ENCODE measurements at places on chromosomes 7 and 10.

- DNase-seq: no peak
Observed at GRCh38 chr10:1563028-1563427, 174.3 kb downstream of the ADARB2 start.

GRCh38 chr7:82235713-82236112, 207.9 kb downstream of the CACNA2D1 start:
- DNase-seq: no peak

DNA sequence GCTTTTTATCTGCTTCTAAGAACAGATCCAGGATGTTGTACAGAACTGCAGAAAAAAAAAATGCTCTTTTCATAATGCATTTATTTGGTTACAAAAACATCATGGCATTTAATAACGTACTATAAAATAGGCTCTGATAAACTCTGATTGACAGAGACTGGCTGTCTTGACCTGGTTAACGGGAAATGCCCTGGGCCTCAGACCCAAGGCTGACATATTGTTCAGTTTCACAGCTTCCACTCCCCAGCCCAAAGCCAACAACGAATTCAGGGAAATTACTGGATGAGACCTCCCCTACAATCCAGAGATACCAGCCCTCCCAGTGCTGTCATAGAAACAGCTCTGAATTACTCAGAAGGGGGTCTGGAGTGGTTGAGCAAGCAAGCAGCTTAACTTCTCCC, 260.1 kb downstream of the CREB5 start:
- DNase-seq: no peak

- no peak for DNase-seq
Observed at GRCh38 chr10:78817361-78817760, 251.4 kb upstream of the ZMIZ1 start.

GRCh38 chr10:111203615-111204014, 126.8 kb downstream of the ADRA2A start:
- no peak for DNase-seq

DNA sequence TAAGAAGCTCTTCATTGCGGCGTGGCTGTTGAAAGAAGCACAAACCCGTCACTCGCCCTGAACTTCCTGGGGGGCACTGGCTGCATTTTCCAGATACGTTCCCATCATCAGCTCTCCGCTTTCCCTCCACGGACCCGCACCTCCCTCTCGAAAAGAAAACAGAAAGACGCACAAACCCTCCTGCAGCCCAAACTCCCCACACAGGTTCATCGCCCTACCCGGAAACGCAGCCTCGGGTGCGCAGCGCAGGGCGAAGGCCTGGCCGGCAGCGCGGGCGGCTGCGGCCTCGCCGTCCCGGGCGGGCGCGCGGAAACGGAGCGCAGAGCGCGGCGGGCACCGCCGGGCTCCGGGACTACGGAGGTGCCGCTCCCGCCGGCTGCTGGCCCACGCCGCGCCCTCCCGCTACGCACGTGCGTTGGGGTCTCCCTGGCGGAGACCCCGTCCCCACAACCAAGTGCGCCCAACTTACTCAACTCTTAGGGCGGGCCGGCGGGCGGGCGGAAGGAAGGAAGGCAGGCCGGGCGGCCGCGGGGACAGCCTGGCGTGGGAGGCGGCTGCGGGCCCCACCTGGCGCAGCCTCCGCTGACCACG, 822 bp downstream of the ZNF800 start:
- no peak for DNase-seq

DNA sequence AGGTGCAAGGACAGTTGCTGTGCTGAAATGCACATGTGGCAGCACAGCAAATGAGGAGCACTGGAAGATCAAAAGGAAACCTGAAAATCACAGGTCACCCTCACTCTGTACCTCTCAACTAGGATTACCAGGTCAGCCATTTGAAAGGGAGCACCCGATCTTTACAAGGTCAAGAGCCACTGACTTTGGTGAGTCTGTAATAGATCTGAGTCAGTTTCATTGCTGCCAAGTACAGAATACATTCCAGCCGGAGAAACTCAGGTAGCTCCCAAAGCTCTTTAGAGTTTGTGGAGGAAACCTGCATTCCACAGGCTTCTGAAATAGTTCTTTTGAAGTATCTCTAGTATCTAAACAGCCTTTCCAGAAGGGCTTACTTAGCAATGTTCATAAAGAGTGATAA, 217.5 kb downstream of the SNX13 start:
- DNase-seq: no peak

GRCh38 chr10:58854811-58855210, 321.6 kb upstream of the PHYHIPL start:
- no peak for DNase-seq

- DNase-seq: peak; percentile 91
Observed at GRCh38 chr7:74587435-74588126, 69.9 kb upstream of the GTF2I start.

- no peak for DNase-seq
Observed at GRCh38 chr7:105036217-105037168, 22.5 kb downstream of the KMT2E start.

GRCh38 chr10:121667948-121668313, 69.7 kb upstream of the FGFR2 start:
- DNase-seq: no peak

DNA sequence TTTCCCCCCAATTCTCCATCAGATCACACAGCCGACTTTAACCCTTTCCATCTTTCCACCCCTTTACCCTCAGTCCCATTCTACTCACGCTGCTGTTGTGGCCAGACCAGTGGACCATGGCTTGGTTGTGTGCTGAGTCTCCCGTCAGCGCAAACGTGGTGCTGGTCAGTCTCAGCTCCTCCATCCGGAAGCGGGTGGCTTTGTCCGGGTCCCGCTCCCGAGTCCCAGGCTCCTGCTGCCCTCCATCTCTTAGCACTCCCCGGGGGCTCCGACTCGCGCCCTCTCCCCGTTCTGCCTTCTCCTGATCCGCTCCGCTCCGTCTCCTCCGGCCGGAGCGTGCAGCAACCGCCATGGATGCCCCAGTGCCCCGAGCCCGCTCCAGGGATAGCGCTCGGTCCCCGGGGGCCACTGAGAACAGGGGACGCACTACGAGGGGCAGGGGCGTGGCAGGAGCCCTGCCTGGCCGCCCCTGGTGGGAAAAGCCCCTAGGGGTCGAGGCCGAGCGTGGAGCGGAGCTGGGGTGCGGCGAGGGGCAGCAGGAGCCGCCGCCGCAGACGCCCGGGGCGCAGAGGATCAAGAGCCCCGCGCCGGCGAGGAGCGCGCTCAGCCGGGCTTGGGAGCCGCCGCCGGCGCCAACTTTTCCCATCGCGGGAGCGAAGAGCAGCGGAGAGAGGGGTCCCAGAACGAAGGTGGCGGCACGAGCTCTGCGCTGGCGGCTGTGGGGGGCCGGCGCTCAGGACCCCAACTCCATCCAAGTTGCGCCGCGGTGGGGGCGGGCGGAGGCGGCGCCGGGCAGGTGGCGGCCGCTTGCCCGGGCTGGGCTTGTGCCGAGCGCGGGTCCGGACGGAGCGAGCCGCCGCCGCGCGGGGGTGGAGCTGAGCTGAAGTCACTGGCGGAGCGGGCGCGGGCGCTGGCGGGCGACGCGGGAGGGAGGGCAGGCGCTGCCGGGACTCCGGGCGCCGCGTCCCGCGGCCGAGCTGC, at the start of gene SORCS1:
Gene SORCS1 (minus strand): TSS at position 826 of the 981 bp plus-strand sequence.
- peak; percentile 93 for DNase-seq

DNA sequence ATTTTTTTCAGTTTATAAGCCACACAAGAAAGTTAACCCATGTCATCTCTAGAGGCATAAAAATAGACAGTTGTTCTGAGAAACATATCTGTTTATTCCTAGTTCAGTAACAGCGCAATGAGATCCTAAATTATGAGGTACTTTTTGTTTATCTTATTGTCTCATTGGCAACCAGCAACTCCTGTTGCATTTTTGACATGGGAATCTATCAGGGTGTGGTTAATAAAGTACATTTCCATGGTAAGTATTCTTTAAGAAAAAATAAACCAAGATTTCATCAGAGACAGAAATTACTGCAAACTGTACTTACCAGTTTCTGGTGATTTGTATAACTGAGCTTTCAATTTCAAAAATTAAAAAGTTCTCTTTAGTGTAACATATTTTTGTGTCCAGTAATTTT, 9.0 kb downstream of the FAS start:
- DNase-seq: no peak

DNA sequence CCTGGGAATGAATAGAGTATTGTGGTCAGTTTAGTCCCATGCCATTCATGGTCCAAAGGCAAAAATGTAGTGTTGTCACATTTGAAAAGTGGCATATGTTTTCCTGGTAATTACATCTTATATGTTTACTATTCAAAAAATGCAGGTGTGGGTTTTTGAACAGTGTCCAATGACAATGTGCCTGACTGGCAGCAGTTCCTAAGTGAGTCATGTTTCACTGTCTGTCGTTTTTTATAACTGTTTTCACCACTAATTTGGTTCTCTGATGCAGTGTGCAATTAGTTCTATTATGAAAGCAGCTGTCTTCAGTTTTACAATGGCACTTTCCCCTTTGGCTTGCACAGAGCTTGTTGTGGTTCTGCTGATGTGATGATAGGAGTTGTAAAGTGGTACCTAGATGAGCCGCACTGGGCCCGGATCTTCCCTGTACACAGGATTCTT, 162.3 kb downstream of the SEM1 start:
- no peak for DNase-seq

- DNase-seq: no peak
Observed at GRCh38 chr7:122064971-122065370, 79.1 kb downstream of the AASS start.

- DNase-seq: no peak
Observed at GRCh38 chr10:71770789-71771188, 2.5 kb downstream of the VSIR start.

- no peak for DNase-seq
Observed at GRCh38 chr10:75040576-75040975, 70.9 kb upstream of the SAMD8 start.

- peak; percentile 7 for DNase-seq
Observed at GRCh38 chr7:136386876-136387275, 409.7 kb upstream of the MTPN start.

DNA sequence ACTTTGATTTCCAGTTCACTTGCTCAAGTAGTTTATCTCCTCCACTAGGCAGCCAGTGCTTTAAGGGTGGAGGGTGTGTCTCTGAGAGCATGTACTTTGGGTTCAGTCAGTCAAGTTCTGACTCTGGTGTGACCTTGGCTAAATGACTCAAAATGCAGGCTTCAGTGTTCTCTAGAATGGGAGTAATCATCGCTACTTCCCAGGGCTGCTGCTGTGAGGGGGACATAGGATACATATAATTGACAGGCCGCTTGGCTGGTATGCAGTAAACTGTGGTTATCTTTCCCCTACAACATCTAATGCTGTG, 3.5 kb downstream of the PTPRE start:
- no peak for DNase-seq

GRCh38 chr10:78972160-78972946, 96.4 kb upstream of the ZMIZ1 start:
- DNase-seq: peak; percentile 80

DNA sequence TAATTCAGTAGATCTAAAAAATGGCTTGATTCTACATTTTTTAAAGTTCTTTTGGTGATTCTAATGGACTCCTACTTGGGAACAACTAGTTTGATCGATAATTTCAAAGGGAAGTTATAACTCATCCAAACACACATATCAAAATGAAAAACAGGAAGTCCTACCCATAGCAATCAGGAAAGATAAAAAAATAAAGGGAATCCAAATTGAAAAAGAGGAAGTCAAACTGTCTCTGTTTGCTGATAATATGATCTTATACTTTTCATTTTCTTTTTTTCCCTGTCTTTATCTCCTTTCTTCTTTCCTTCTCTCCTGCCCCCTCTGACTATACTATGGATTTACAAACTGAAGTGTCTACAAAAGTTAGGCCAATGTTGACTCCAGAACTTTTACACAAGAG, 118.8 kb downstream of the IQUB start:
- DNase-seq: no peak

- no peak for DNase-seq
Observed at GRCh38 chr10:6227346-6227745, 24.6 kb downstream of the PFKFB3 start.

- no peak for DNase-seq
Observed at GRCh38 chr10:35194906-35195305, 68.3 kb downstream of the CREM start.

- no peak for DNase-seq
Observed at GRCh38 chr7:1452205-1452604, 7.1 kb downstream of the MICALL2 start.

GRCh38 chr7:34567906-34568305, 90.1 kb upstream of the NPSR1 start:
- DNase-seq: no peak

DNA sequence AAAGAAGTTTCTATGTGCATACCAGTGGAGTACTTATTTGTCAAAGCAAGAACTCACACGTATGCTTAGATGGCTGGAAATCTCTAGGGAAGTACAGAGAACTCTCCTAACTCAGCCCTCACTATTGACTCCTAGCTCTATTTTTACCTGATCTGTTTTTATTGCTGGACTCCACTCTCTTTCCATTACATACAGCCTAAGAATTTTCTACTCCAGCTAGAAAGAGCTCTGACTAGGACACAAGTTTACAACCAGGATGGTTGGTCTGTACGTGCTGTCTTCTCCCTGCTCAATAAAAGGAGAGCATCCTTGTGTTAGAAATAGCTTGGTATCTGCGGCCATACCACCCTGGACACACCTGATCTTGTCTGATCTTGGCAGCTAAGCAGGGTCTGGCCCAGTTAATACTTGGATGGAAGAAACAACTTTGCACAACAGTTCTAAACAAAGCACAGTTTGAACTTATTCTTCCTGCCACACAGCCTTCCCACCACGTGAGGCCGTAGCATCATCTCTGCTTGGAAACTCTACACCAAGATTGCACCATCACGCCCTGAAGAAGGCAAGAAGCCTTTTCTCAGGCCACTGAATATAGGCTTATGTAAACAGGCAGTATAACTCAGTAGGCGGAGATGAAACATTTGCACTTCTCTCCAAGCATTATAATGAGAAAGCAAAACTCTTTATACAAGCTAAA, 50.7 kb downstream of the KCNMA1 start:
- no peak for DNase-seq

- DNase-seq: peak; percentile 78
Observed at GRCh38 chr7:1536743-1537534, 6.4 kb downstream of the MAFK start.

DNA sequence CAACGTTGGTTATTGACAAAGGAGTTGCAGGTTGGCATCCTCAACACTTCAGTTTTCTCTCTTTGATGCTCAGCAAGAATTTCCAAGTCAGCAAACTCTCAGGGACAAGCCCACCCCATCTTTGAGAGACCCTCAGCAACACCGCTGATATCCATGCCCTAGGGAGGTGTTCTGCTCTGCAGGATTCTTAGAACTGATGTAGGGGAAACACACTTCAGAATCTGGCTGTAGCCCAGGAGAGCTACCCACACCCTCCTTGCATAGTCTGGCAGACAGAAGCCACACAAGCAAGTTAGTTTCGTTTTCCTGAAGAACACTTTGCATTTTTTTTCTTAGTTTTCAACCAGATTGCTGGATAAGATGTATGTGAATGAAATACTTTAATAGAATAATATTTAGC, 822 bp downstream of the SAMD9L start:
- DNase-seq: no peak

- DNase-seq: no peak
Observed at GRCh38 chr7:1601956-1602355, 32.1 kb upstream of the PSMG3 start.

All from posterior cingulate gyrus (tissue), 11 donors.